NCI-H460 (cell line): ENCODE measurements at places on chromosomes 2 and 18. TPM values are rescaled to one million over a fixed set of nuclear protein-coding genes. Genes with fewer than 3 reads are reported as not detected.

Gene MEP1B
- total RNA-seq, result 0.20 TPM in 1 of 2 replicates, not detected in the other

Gene DNAJC5G
- total RNA-seq, result not detected in 2 replicates

Gene ITPRIPL1
- total RNA-seq, result 0.09 TPM in 1 of 2 replicates, not detected in the other

Gene CABLES1
- total RNA-seq, result 3.2 and 3.5 TPM in 2 replicates

- DNase-seq, result no peak
These were observed 11.1 kb downstream of the COLEC12 start for GRCh38 chr18:489244-490023.

GRCh38 chr2:70671092-70671675, 96.8 kb downstream of the ADD2 start:
- no peak for DNase-seq

DNA sequence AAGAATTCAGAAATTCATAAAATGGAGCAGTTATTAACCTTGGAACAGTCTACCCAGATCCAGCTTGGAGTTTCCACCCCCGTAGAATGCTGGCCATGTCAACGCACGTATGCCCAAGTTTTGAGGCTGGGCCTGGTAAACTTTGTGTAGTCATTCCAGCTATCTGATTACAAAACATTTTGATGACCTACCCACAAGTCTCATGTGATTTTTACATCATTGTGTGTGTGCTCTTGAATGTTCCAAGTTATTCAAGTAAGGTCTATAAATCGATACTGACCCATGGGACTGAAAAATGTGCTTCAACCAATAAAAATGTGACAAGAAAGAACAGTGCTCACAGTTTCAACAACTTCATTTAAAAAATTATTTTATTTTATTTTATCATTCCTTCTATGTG, 32.5 kb upstream of the ICOS start:
- DNase-seq, result no peak

DNA sequence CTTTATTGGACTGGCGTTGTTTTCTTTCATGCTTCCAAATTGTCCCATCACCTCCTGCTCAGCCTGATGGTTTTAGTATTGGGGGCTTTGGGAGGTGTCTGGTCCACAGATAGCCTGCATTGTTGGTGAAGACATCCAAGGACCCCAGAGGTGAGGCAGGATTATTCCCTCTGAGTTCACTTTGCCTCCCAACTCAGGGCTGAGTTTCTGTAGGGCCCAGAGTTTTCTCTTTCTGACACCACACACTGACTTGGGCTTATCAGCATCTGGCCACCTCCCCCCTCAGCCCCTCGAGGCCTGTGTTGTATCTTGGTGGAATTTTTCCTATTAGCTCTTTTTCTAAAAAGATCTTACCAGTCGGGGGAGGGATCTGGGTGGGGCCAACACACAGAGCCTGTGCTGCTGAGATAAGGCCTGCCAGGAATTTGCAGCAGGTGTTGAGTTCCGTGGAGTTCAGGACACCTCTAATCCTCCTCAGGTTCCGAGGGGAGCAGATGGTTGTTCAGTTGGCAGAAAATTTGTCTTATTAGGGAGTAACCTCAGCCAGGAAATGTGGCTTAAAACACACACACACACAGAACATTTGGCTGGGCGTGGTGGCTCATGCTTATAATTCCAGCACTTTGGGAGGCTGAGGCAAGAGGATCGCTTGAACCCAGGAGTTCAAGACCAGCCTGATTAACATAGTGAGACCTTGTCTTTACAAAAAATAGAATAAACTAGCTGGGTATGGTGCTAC, 7.3 kb downstream of the EMILIN2 start:
- no peak for DNase-seq

- DNase-seq, result no peak
These were observed 555.6 kb downstream of the CCDC85A start for GRCh38 chr2:56739413-56739812.

DNA sequence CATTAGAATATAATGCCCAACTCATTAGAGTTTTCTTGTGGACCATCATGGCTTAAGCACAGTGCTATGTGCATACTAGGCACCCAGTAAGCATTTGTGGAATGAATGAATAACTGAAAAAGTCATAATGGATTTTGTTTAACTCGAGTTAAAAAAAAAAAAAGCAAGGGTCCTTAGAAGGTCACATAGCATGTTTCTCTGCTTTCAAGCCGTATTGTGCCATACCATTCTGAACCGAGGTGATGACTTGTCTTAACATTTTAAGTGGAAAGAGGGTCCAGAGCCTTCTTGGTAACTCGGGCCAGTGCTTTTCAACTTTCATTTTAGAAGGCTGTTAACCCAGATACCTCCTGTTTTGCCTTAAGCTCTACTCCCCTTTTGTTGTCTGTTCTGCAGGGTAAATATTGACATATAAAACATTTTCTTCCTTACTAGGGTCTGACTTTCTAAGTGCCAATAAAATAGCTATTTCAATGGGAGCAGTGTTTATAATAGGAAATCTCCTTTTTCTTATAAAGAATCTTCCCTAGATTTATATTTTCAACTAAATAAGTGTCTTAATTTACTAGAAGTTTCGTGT, 787 bp upstream of the ADGRF3 start:
- DNase-seq, result no peak

DNA sequence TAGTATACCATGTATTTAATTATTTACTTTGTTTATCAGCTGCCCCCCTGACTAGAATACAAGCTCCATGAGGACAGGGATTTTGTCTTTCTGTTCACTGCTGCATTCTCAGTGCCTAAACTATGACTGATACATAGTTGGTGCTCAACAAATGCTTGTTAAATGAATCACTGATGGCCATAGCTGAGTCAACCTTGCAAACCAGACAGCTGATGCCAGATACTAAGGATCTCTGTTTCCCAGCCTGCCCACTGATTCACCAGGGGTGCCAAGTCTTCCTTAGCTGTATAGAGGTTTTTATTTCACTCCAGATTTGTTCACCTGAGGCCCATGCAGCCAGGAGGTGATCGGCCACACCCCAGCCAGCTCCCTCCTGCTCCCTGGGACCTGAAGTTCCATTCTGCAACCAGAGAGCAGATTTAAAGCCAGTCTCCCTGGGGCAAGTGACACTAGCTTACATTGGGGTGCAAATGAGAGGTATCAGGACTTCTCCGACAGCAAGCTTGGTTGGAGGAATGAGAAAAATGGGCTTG, 92.2 kb downstream of the C1QL2 start:
- no peak for DNase-seq

GRCh38 chr2:11074246-11074820, 80.9 kb upstream of the SLC66A3 start:
- DNase-seq, result no peak

GRCh38 chr18:23828426-23828825, 139.2 kb downstream of the LAMA3 start:
- DNase-seq, result peak; percentile 1

DNA sequence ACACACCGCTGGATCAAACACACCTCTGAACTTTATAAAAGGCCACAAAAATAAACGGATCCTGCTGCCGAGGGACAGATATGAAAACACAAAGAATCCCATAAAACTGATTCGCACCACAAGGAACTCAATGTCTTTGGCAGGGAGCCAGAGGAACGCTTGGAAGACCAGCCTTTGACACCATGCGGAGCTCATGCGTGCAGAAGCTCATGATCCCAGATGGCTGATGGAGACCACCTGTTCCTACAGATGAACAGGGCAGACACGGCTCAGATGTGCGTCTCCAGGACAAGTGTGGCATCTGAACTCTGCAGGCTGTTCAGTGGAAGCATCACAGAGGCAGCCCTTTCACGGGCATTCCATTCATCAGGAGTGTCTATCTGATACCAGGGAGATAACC, 24.9 kb downstream of the COPS9 start:
- no peak for DNase-seq

DNA sequence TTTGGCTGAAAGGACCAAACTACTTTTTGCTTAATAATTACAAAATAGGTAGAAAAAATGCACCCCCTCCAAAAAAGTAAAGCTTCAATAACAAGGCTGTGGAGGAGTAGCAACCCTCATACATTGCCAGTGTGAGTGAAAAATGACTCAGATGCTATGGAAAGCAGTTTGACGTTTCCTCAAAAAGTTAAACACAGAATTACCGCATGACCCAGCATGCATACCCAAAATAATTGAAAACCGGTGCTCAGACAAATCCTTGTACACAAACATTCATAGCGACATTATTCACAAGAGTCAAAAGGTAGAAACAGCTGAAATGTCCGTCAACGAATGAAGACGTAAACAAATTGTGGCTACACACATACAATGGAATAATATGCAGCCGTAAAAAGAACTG, 38.8 kb upstream of the DAPL1 start:
- no peak for DNase-seq

GRCh38 chr2:62181843-62182242, 14.1 kb upstream of the B3GNT2 start:
- DNase-seq, result no peak

GRCh38 chr2:10404324-10405143, 43.6 kb downstream of the ODC1 start:
- no peak for DNase-seq

- no peak for DNase-seq
These were observed 19.6 kb downstream of the EHD3 start for GRCh38 chr2:31253356-31254131.

DNA sequence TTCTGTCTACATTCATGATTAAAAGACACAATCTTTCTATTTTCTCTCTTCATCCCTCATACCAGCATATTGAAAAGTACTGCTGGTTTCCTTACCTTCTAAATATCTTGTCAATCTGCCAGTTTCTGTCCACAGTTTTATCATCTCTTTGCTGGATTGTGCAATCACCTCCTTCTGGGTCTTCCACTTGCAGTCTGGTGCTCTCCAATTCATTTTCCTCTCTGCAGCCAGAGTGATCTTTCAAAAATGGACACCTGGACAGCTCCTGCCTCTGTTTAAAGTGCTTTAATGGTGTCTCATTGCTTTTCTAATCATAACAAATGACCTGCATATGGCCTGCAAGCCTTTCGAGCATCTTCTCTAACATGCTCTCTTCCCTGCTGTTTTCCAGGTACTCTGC, 94.0 kb downstream of the C1QL2 start:
- no peak for DNase-seq

- no peak for DNase-seq
These were observed 139.0 kb downstream of the UXS1 start for GRCh38 chr2:106054880-106055655.

DNA sequence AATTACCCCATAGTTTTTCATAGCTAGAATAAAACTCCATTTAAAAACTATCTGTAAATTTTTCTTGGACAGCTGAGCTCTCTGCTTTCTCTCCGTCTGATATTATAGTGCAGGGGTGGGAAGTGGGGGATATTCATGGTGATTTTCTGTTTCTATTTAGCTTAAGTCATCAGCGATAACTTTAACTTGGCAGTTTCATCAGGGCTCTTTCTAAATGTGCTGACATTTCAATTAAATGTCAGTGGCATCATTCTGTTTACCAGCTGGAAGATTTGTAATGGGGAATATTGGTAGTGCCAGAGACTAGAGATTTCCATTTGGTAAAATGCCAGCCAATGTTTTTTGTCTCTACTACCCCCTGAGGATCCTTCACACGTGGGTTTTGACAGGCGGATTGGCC, 53.5 kb upstream of the CAPN13 start:
- no peak for DNase-seq
